ENCODE measurements at places on chromosomes 13 and 19.
A peak's percentile ranks its signal among the peaks of the same experiment; 100 is the strongest.

DNA sequence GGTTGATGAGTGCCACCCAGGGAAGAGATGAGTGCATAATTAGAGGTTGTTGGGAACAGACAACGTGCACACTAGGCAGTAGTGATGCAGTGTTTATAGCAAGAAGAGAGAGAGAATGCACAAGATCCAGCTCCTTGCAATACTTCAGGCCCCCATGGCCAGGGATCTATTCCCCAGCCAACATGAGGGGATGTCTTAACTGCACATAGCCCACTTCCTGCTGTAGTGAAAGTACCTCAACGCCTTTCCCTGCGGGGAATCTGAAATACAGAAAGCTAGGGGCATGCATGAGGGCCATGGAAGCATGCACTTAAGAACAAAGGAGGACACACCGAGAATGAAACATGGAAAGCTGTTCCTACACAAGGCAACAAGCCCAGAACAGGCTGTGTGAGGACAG is 636.7 kb upstream of the GPC6 start:
- DNase-seq: no peak

DNA sequence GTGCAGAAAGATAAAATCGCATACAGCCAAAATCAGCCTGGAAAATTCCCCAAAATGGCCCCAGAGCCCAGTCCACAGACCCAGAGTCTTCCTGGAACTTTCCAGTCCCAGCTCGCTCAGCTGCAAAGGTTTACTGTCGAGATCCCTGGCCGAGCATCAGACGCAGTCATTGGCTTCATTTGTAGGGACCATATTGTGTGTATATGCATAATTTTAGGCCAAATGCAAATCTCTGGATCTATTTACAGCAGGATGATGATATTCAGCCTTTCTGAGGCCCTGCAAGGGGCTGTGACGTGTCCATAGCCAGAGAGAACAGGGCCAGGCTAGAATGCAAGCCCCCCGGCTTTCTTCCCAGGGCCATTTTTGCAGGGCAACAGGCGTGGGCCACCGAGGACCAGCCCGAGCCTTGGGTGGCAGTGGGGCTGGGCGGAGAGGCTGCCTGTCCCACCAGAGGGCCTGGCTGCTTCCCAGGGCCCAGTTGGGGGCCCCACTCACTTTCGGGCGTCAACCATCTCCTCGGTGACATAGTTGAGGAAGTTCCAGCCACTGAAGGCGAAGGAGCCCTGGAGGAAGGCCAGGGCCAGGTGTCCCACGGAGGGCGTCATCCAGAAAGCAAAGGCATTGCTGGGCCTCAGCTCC is 13.7 kb downstream of the SLC7A10 start:
- DNase-seq: no peak

DNA sequence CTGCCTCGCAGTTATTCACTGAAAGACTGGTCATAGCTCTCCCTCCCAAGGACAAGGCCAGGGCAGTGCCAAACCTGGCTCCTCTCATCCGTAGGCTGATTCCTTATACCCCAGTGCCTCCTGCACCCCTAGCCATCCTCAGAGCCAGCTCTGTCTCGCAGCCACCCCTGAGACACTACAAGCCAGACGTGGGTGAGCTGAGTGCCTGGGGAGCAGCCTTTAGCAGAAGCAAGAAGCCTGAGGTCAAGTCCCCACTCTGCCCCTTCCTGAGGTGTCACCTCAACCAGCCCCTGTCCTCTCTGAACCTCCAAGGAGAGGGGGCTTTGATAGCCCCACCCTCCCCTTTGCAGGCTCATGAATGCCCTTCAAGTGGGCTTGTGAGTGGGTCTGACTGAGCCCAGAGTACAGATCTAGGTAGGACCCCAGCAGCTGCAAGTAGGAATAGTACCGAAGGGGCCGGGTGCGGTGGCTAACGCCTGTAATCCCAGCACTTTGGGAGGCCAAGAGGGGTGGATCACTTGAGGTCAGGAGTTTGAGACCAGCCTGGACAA is 14.8 kb upstream of the AKAP8L start:
- DNase-seq: no peak

DNA sequence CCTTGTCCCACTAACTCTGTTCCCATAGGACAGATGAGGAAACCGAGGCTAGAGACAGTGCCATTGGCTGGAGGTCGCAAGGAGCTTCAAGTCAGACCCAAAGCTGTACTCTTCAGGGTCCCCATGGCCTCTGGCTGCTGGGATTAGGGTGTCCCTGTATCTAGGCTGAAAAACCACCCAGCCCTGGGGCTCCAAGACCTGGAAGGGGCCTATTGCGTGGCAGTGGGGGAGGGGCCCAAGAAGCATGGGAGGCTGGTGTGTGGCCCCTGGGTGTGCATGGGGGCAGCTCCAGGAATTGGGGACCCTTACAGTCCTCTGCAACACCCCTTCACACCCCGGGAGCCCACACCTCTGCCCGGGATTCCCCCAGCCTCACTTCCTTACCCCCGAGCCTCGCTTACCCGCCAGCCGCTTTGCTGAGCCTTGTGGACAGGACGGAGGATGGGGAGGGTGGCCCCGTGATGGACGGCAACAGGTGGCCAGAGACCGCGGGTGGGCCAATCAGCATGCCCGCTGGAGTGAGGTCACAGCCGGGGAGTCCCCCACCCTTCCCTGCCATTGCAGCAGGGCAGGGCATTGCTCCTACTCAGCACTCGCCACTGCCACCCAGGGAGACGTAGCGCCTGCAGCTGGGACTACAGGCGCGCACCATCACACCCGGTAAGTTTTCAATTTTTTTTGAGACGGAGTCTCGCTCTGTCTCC is at the start of gene JSRP1:
TSS of gene JSRP1 (minus strand) at position 436 of the 704 bp plus-strand sequence. CDS start 1,103 bp downstream, outside the sequence.
- DNase-seq: no peak

GRCh38 chr19:42290523-42291434 is 11.2 kb upstream of the PRR19 start:
- DNase-seq: peak; percentile 50

- DNase-seq: no peak
These were observed 34.9 kb upstream of the FXYD3 start for GRCh38 chr19:35080613-35081170.

GRCh38 chr13:74669149-74669548 is 534.9 kb upstream of the KLF12 start:
- DNase-seq: no peak
